ENCODE measurements at places on chromosomes 6 and 20. TPM values are rescaled to one million over a fixed set of nuclear protein-coding genes. Genes with fewer than 3 reads are reported as not detected.

CGAS gene
- total RNA-seq, result 0.03 TPM

EFCAB8 gene
- not detected for total RNA-seq

LIN28B gene
- total RNA-seq, result 3.6 TPM

VGLL2 gene
- total RNA-seq, result 0.58 TPM

ADTRP gene
- 1.1 TPM for total RNA-seq

KIF6 gene
- total RNA-seq, result 2.7 TPM

MCHR2 gene
- total RNA-seq, result not detected

LIME1 gene
- total RNA-seq, result 9.4 TPM

ANKRD66 gene
- total RNA-seq, result not detected

ROS1 gene
- 0.23 TPM for total RNA-seq

GTSF1L gene
- total RNA-seq, result not detected

HLA-DMB gene
- total RNA-seq, result 16.5 TPM

ERVFRD-1 gene
- not detected for total RNA-seq

TFAP2C gene
- total RNA-seq, result 72.8 TPM

SAMD3 gene
- total RNA-seq, result 0.19 TPM

PAK5 gene
- not detected for total RNA-seq

HLA-DPB1 gene
- total RNA-seq, result 96.3 TPM

RHAG gene
- not detected for total RNA-seq

HLA-G gene
- not detected for total RNA-seq

TBC1D22B gene
- total RNA-seq, result 3.0 TPM

ABHD16B gene
- total RNA-seq, result not detected

C6orf163 gene
- 0.82 TPM for total RNA-seq

CLPSL2 gene
- not detected for total RNA-seq

SENP6 gene
- total RNA-seq, result 50.8 TPM

Data from A375 (cell line).